NCI-H1694 (cell line): ENCODE measurements at places on chromosomes 7 and 10.

DNA sequence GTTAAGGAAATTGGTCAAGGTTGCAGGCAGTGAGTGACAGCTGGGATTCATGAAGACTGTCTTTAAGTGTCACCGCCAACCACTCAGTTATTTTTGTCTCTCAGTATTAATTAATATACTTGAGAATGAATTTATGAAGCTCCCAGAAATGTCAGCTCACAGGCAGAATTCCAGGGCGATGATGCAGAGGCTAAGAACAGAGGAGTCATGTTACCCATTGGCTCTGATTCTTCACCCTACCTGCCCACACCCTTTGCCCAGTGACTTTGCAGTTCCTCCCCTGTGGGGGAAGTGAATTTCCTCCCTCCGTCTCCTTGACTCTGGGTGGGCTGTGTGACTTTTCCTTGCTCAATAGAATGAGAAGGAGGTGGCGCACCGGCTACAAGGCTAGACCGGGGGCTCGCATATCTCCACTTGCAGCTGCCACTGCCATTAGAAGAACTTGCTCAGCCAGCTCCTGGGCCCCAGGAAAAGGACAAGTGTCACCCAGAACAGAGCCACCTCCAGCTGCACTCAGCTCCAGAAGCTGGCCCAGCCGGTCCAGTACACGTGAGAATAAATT lies 157.1 kb upstream of the PRKCQ start:
- DNase-seq: no peak

GRCh38 chr10:105586451-105587098 lies 945.5 kb downstream of the SORCS3 start:
- no peak for DNase-seq

GRCh38 chr7:21718391-21718790 lies 175.6 kb downstream of the DNAH11 start:
- DNase-seq: no peak

GRCh38 chr7:21028186-21028585 lies 241.5 kb upstream of the SP8 start:
- no peak for DNase-seq
